ENCODE measurements at places on chromosomes 5 and 9.

GRCh38 chr5:136836093-136836492 lies 470.7 kb upstream of the TRPC7 start:
- DNase-seq: no peak

DNA sequence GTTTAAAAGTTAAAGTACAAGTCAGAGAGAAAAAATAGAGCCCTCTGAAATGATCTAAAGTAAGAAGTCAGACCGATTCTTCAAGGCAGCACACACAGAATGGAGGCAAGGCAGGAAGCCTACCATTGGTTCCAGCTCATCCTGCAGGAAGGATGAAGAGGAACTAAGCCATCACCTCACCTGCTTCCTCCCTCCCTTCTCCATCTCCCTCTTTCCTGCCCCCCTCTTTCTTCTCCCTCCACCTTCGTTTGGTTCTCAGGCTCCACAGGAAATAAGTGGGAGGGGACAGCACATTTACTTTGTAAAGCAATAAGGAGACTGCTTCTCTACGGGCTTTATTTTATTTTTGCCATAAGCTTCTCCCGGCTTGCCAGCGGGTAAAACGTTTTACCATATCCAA lies 213.4 kb downstream of the TRIM32 start:
- DNase-seq: no peak

DNA sequence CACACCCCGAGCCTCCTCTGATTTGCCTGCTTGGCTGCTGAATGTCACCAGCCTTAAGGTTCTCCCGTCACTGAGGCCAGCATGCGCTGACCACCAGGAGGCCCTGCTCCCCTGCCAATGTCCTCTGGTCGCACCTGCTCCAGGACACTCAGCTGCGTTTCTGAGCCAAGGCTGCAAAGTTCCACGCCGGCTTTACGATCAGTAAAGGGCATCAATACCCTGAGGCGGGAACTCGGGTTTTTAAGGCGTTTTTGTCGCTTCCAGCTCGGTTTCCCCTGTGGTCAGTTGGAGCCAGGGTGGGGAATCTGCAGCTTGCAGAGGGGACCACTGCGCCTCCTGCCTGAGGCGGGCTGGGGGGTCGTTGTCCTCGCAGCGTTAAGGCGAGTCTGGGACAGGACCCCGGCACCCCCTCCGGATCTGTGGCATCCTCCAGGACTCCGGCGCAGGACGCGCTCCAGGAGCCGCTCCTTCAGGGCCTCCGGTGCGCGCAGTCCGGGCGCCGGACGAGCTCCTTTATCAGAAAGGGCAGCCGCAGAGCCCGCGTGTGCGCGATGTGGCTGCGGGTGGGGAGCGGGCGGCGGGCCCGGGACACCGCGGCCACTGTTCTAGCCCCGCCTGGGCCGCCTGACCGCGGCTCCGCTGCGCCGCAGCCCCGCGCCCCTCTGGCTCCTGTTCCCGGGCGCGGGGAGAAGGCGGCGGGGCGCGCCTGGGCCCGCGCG lies 24.1 kb upstream of the FLT4 start:
- no peak for DNase-seq

- DNase-seq: no peak
These were observed 998.8 kb downstream of the MAT2B start for GRCh38 chr5:164504141-164504772.

DNA sequence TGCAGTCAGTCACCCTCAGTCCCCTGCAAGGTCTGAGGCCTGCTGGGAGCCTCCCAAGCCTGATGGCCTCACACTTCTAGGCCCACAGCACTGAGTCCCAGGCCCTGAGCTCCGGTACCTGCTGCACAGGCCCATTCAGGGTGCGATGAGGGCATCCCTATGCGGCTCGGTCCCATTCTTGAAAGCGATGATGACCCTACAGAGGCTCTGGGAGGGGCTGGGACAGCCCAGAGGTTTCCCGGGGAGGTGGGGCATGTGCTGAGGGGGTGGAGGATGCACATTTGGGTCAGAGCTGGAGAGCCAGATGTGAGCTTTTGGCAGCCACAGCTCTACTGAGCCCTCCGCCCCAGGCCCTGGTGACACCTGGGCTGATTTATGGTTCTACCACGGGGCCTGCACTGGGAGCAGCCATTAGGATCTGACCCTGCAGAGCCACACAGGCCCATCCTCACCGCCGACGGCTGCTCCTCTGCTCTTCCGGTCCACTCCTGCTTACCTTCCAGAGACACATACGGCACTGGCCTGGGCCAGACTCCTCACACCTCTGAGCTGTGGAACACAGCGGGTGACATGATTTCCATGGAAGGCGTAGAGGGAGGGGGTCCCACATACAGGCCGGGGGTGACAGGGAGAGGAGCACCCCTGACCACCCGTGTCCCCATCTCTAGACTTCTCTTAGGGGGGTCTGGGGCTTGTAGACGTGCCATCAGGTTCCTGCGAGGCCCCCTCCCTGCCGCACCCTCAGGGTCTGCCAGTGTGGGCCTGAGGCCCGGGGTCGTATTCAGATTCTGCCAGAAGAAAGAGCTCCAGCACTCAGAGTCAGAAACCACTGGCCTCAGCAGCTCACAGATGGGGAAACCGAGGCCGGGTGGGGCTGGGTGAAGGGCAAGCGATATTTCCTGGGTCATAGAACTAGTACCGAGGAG lies 53.4 kb downstream of the COL23A1 start:
- DNase-seq: no peak

DNA sequence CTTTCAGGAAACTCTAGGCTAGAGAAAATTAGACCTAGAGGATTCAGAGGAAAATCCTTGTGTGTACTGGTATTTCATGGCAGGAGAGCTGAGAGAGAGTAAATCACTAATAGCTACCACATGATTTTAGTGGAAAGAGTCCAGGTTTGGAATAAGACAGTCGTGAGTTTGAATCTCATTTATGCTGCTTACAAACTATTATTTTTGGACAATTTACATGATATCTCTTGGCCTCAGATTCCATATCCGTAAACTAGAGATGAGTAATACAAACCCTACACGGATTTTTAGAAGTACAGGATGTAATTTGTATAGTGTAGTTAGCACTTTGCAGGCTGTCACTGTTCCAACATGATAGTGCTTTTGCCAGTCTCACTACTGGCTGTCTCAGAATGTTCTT lies 2.7 kb downstream of the IL31RA start:
- DNase-seq: no peak

All from cardiac septum (tissue), 1 donor.